Activated naive CD8-positive, alpha-beta T cell treated with anti-CD3 and anti-CD28 coated beads, Interleukin-2, amount 50 U/mL, for 24 hours (primary cell): ENCODE measurements at places on chromosomes 3 and 15.
A peak's percentile ranks its signal among the peaks of the same experiment; 100 is the strongest.

GRCh38 chr15:64443016-64443415 is 17.4 kb upstream of the ZNF609 start:
- no peak for DNase-seq

GRCh38 chr3:11820531-11821041 is 26.1 kb downstream of the TAMM41 start:
- peak; percentile 16 for DNase-seq

GRCh38 chr3:178226094-178226493 is 310.1 kb upstream of the KCNMB2 start:
- DNase-seq = no peak

DNA sequence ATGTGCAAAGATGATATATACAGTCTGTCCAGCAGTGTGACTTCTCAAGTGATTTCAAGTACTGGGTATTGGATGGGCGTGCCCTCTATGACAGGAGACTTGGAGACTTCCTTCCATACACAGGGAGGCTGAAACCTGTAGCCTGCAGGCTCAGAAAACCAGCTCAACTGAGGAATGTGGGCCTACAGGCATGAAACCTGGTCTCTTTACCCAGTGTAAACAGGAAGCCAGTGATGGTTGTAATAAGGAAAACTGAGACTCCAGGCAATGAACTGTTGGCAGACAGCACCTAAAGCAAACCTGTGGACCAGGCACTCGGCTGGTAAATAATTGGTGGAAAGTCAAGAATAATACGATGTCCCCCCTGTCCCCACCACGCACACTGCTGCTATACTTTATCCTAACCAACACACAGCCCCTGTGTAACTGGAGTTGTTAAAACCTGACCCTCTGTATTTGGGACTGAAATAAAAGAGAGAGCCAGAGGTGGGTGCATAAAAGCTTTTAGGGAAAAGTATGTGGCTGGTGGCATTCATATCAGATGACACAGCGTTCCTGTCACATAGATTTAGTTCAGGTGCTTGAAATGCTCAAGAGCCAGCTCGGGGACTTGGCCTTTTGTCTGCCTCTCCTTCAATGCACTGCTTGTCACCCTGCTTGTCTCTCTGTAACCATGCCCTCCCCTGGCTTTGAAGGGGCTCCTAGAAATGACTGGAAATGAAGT is 144.7 kb downstream of the TPRG1 start:
- DNase-seq = no peak

DNA sequence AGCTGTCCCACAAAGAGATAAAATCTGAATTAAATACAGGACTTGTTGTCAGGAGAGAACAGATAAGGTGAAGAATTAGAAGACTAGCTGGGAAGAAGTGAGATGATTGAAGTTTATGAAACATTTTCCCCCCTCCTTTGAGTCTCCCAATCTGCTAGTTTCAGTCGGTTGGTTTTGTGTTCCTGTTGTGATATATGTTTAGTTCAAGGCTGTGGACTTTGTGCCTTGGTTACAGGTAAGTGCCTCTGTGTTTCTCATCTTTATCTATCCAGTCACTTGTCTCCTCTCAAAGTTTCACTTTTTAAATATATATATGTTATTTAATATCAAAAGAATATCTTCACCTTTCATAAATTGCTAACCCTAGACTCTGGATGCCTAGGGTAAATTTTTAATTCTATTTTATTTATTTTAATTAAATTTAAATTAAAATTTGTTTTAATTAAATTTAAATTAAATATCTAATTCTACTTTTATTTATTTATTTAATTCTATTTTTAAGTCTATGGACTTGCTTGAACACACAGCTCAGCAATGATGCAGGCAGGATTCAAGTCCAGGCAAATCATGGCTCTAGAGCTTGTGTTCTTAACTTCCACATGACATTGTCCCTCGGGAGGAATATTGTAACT is 190.0 kb downstream of the FHIT start:
- DNase-seq = no peak

GRCh38 chr3:183131735-183132134 is 30.8 kb downstream of the LAMP3 start:
- no peak for DNase-seq

DNA sequence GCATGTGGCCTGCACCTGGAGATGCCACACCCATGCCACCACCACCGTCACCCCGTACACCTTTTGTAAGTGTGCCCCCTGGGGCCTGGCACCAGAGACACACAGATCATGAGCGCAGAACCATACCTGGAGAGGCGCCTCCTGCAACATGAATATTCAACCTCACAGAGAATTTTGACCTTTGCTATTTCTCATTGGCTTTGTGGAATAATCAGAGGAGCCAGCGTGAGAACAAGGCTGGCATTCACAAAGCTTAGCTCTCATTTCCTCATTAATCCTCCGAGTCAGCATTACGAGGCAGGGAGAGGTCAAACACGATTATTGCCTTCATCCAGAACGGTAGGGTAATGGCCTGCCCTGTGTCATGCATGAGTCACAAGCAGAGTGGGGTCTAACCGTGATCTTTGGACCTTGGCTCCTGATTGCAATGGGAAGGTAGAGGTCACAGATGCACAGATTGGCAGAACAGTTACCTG is 73.0 kb upstream of the POMGNT2 start:
- no peak for DNase-seq

GRCh38 chr15:51887887-51888592 is 58.6 kb downstream of the TMOD3 start:
- DNase-seq = no peak
